Endothelial cell of umbilical vein (primary cell): ENCODE measurements at places on chromosomes 1 and 21. TPM values are rescaled to one million over a fixed set of nuclear protein-coding genes. Genes with fewer than 3 reads are reported as not detected.
A peak's percentile ranks its signal among the peaks of the same experiment; 100 is the strongest.

DNA sequence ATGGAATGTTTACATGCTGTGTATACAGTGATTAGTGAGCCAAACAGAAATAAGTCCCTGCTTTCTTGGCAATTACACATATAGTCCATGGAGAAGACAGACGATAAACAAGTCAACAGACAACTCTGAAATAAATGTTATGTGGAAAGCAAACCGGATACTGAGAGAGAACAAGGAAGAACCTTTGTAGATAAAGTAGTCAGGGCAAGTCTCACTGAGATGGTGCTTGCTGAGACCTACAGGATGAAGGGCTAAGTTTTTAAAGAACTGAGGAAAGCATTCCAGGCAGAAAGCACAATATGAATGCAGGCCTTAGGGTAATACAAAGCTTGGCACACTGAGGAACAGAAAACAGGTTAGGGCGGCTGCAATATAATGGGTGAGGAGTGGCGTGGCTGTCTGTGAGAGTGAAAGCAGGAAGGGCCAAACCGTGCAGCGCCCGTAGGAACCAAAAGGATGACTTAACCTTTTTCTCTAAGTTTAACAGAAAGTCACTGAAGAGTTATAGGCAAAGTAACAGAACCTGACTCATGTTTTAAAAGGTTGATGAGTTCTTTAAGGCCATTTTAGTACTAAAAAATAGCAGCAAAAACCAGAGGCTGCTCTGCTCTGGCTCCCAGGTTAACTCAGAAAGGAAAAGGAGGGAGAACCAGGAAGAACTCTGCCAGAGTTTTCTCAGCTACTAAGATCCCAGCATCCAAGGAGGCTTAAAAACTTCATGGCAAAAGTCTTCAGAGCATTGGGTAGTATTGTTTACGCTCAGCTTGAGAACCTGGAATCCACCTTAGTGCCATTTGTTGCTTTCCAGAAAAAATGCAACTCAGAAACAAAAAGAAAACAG is 8.7 kb upstream of the TTF2 start:
- DNase-seq: peak; percentile 32

The EPHA2 gene
- 125 and 141 TPM in 2 replicates for total RNA-seq

- DNase-seq: no peak
These were observed 77.5 kb upstream of the DNAJC6 start for GRCh38 chr1:65231718-65232330.

The HCN3 gene
- total RNA-seq: 1.8 and 3.3 TPM in 2 replicates

The SLC22A15 gene
- 0.44 TPM in 1 of 2 replicates, not detected in the other for total RNA-seq

GRCh38 chr1:185050823-185051451 is 5.6 kb downstream of the RNF2 start:
- no peak for DNase-seq

DNA sequence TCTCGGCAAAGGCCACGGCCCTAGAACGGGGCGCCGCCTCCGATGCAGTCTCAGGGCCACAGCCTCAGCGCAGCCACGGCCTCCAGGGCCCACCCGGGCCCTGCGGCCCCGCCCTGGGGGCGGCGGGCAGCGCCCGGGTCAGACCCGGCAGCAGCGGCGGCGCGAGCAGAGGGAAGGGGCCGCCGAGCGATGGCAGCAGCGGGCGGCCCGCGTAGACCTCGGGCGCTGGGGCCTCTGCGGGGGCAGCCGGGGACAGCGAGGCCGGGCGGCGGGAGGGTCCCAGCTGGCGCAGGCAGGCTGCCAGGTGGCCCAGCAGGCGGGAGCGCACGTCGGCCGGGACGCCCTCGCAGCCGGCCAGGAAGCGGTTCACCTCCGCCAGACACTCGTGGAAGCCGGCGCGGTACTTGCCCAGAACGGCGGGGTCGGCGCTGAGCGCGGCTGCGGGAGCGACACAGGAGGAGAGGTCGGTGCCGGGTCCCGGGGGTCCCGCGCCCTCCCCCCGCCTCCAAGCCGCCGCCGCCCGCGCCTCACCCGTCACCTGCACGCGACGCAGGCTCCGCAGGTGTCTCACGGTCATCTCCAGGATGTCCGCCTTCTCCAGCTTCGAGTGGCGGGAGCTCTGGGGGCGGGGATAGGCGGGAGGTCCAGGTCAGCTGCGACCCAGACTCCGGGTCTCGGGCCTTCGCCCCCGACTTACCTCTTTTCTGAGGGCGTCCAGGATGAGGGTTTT is 737 bp downstream of the HES4 start:
- DNase-seq: no peak

The PRELP gene
- total RNA-seq: not detected in 2 replicates

DNA sequence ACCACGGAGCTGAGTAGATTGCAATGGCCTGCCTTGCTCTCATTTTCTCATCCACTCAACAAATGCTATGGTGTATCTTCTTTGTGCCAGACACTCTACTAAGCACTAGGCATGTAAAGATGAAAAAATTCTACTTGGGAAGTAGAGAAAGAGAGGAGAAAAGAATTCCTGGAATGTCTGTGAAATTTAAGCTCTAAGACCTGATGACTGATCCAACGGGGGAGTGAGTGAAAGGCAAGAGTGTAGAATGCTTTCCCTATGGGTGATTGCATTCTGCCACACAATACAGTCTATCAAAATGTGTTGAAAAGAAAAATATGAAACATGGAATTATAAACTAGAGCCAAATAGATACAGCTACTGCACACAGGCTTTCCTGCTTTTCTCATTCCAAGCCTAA is 82.3 kb downstream of the CYYR1 start:
- no peak for DNase-seq

GRCh38 chr1:226649780-226650179 is 89.3 kb downstream of the ITPKB start:
- DNase-seq: peak; percentile 68

The KLF17 gene
- total RNA-seq: not detected in 2 replicates

GRCh38 chr1:50418600-50419109 is 4.6 kb downstream of the DMRTA2 start:
- DNase-seq: no peak

The MGST3 gene
- 164 and 196 TPM in 2 replicates for total RNA-seq

GRCh38 chr1:117116784-117117130 is 4.8 kb downstream of the TRIM45 start:
- no peak for DNase-seq

GRCh38 chr1:200415227-200415626 is 5.4 kb upstream of the ZNF281 start:
- peak; percentile 9 for DNase-seq

GRCh38 chr1:17958704-17959103 is 148.9 kb upstream of the IGSF21 start:
- DNase-seq: no peak

GRCh38 chr1:78918157-78918556 is 88.4 kb downstream of the ADGRL4 start:
- no peak for DNase-seq

DNA sequence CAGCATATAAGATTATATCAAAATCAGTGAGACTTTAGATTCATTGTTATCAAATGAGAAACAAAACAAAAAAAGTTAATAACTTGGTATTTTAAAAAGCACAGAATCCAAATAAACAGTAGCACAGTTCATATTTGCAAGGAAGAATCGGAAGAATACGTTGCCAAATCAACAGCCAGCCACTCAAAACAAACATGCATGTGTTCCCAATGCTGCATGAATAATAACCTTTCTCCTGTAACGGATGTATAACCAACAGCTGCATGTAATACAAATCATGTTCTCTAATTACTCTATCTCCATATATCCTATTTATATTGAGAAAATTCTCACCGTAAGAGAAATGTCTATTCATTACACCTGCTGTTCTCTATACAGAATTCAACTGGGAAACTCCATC is 98.9 kb upstream of the FOXD3 start:
- no peak for DNase-seq
